Stimulated activated naive CD4-positive, alpha-beta T cell (primary cell): ENCODE measurements at places on chromosomes 12 and 14.

DNA sequence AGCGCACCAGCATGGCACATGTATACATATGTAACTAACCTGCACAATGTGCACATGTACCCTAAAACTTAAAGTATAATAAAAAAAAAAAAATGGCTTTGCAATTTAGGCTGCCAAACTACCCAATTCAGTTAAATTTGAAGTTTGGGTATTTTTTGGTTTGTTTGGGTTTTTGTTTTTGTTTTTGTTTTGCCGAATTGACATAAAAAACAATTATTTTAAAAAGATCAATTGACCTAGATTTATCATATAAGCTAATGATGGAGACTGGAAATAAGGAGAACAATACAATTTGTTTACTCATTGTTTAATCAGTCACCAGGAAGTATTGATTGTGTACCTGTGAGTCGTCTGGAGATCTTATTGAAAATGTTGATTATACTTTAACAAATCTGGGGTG is 62.1 kb upstream of the GARIN2 start:
- no peak for DNase-seq

DNA sequence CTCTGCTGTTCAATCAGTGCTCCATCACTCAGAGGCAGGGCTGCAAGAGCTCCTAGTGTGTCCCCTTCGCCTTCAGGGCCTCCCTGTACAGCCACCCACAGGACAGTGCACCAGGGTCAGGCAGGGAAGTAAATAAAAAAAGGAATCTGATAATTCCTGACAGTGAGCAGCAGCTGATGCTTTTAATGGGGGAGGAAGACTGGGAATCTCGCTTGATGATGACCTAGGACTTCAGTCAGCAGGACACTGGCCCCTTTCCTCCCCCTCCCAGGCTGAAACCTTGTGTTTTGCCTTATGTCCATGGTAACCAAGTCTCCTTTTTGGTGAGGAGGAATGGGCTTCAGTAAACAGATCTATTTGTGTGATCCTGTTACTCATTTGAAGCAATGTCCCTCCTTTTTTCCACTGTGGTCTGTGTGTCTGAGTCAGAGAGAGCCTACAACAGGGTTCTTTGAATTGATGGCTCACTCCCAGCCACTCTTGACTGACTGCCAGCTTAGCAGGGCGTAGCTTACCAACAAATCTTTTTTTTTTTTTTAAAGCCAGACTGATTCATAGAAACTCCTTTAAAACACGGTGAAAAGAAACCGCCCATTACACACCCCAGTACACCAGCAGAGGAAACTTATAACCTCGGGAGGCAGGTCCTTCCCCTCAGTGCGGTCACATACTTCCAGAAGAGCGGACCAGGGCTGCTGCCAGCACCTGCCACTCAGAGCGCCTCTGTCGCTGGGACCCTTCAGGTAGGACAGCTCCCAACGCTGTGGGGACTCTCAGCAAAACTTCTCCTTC is at the start of gene EMP1:
Gene EMP1, plus strand, starts transcription at position 597 of the 792 bp plus-strand sequence. CDS start 14,785 bp downstream, outside the sequence.
- DNase-seq, result peak; percentile 40

- no peak for DNase-seq
Observed at GRCh38 chr12:26224657-26225056, 29.3 kb downstream of the SSPN start.

GRCh38 chr12:100860611-100861010 is 66.0 kb downstream of the ANO4 start:
- DNase-seq, result no peak

- no peak for DNase-seq
Observed at GRCh38 chr12:52813885-52814709, at the start of gene KRT4. KRT4 (minus strand) TSS chr12:52814116; CDS start chr12:52814058, 58 bp downstream.

GRCh38 chr12:107223821-107224220 is 130.5 kb upstream of the CRY1 start:
- DNase-seq, result no peak

- no peak for DNase-seq
Observed at GRCh38 chr12:111624540-111624939, 25.4 kb upstream of the ATXN2 start.

- no peak for DNase-seq
Observed at GRCh38 chr12:17357396-17357795, 732.6 kb downstream of the RERGL start.

GRCh38 chr12:92290350-92290695 is 144.7 kb upstream of the BTG1 start:
- DNase-seq, result no peak
